ENCODE measurements at places on chromosomes 3 and 15. TPM values are rescaled to one million over a fixed set of nuclear protein-coding genes. Genes with fewer than 3 reads are reported as not detected.
A peak's percentile ranks its signal among the peaks of the same experiment; 100 is the strongest.

DNA sequence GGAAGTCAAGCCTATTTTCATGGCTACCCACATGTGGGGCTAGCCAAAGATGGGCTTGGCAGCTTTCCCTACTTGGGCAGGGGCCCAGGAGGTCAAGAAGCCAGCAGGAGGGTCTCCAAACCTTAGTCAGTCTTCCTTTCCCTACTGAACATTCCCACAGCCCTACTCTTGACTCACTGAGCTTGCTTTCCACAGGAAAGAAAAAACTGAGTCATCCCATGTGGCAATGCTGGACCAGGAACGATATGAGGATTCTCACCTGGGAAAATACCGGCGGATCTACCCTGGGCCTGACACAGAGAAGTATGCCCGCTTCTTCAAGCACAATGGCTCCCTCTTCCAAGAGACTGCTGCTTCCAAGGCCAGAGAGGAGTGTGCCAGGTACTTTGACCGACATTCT lies 3.7 kb upstream of the NGRN start:
- DNase-seq: peak; percentile 92

- no peak for DNase-seq
Observed at GRCh38 chr3:63685340-63685739, 32.9 kb downstream of the SNTN start.

GRCh38 chr15:101146118-101146702 lies 105.6 kb downstream of the CHSY1 start:
- no peak for DNase-seq

DNA sequence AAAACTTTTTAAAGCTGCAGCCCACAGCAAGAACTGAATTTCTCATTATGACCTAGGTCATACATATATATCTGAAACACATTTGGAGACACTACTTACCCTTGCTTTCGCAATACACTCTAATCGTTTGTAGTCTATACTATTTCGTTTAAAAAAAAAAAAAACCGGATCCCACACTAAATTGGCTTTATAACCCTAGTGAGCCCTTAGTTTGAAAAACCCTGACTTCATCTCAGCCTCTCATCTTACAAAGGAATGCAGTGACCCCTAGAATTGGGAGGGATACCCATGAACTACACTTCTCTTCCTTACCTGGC lies 4.2 kb downstream of the RARRES1 start:
- DNase-seq: no peak

DNA sequence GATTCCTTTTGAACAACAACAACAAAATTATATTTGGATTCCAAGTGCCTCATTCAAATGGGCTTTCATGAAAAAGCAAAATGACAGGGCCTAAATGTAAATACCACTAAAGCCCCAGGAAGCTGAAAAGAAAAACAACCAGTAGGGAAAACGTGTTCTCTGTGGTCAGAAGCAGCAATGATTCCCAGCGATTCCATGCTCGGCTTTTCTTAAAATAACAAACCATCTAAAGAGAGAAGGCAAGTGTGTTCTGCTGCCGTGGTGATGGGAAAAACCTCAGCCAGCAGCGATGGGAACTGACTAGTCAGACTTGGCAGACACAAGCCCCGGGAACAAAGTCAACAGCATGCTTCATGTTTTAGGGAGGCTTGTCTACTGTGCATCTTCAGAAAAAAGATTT lies 153.6 kb downstream of the TNIK start:
- peak; percentile 65 for DNase-seq

DNA sequence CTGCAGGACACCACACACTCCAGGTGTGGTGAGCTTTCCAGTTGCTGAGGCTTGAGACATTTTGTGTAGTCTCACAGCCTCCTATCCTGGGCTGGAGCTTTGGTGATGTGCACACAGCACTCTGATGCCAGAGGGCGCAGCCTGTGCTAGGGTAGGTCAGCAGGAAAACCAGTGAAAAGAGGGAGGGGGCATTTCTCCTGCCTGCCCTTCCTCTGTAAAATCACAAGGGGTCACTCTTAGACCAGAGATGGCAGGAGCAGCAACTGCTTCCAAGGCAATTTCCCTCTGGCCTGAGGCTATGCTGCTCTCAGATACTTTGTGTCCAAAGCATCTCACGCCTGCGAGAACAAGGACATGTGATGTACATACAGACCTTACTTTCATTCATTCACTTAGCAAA lies 16.5 kb upstream of the MUSTN1 start:
- DNase-seq: peak; percentile 54

DNA sequence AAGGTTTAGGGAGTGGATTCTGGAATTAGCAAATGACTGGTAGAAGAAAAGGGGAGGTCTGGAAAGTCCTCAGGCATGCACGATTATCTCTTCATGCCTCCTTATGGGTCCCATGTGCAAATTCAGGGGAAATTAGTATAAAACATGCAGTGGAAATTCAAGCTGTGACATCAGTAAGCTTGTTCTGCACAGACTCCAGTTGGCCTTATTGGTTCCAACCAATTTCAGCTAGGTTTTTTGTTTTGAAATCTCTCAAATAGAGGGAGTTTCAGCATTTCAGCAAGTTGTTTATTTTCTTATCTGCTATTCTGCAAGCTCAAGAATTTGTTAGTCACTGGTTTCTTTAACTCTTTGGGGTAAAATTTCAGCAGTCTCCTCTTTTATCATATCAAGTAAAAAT lies 774 bp upstream of the TMCO5A start:
- no peak for DNase-seq

DNA sequence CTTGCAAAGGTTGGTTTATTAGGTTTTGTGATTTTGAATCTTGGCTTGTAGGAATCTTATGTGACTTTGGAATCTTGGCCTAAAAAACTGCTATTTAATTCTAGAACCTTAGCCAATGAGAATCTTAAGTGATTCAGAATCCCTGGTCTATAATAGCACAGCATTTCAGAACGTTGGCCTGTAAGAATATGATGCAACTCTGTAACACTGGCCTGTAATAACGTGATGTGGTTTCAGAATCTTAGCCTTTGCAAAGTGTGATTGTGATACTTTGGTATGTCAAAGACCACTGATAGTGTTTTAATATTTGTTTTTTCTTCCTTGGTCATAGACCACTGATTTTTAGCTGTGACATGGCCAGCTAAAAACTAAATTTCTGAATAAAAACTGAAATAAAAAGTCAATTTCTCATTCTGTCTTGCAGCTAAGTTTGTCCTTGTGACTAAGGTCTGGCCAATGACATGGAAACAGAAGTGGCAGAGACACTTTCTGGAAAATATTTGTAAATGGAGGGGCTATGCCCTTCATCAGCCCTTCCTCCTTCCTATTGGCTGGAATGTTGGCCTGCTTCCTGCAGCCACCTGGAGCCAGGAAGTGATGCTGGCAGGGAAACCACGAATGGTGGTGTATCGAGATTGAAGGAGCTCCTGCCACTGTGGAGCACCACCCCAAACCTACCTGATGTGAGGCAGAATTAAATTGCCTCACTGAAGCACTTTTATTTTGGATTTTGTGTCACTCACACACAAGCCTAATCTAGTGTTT lies 42.3 kb upstream of the CORO2B start:
- DNase-seq: no peak

DNA sequence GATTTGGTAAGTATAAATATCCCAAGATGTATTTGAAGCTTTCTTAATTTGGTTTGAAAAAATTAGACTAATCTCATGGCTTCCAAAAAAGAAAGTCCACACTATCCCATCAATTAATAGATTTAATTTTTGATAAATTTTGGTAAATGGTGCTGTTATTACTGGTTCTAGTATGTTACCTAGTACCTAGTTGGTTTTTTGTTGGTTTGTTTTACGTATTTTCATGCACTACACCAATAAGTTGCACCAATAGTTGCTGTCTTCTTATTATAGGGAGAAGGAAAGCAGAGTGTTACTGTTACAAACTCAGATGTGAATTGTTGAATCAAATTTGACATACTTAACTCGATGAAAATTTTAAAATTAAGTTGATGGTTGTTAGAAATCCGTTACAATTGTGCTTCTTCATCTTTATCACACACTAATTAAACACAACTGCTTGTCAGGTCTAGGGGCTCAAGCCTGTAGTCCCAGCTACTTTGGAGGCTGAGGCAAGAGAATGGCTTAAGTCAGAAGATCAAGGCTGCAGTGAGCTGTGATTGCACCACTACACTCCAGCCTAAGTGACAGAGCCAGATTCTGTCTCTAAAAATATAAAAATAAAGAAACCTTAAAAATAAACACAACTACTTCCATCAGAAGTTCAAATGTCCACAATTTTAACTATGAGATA lies 23.1 kb upstream of the MBNL1 start:
- DNase-seq: no peak

- no peak for DNase-seq
Observed at GRCh38 chr3:8842293-8842692, 72.9 kb upstream of the OXTR start.

GRCh38 chr15:90190606-90191343 lies 10.4 kb upstream of the SEMA4B start:
- no peak for DNase-seq

DNA sequence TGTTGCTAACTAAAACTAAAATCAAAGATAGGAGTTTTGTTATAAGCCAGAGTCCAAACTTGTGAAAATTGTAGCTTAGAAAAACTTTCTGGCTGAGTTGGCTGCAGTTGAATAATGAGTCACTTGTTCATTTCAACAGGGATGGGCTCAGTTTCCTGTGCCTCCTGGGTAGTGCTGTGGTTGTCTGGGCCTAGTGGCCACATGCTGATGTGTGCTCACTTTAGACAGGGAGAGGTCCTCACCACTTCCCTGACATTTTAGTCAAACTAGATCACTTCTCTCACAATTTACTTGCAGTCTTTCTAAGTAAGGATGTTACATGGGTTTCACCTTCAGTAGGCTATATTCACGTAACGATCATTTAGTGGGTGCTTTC lies 6.3 kb upstream of the UBE2Q2 start:
- peak; percentile 82 for DNase-seq

DNA sequence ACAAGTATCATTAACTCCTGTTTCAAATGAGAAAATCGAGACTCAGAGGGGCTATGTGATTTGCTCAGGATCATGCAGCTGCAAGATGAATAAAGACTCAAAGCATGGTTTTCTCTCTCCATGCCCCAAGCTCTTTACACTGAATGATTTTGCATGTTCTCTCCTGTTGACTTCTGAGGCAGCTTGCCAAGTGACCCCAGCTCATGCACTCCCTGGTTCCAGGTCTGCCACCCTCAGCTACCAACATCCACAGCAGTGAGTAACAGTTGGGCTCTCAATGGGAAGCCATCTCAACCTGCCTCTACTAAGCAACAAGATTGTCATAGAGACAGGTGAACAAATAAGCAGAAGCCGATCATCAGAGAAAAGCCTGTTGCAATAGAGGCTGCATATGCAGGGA lies 116.9 kb upstream of the GADL1 start:
- no peak for DNase-seq

GRCh38 chr3:47057212-47057671 lies 77.8 kb downstream of the NBEAL2 start:
- DNase-seq: no peak

- no peak for DNase-seq
Observed at GRCh38 chr15:71272932-71273331, 157.7 kb downstream of the THSD4 start.

- peak; percentile 1 for DNase-seq
Observed at GRCh38 chr3:109018828-109019227, 65.1 kb upstream of the GUCA1C start.

GRCh38 chr3:43036621-43037423 lies 57.7 kb downstream of the GASK1A start:
- no peak for DNase-seq

- no peak for DNase-seq
Observed at GRCh38 chr15:65986416-65986815, 117.1 kb downstream of the RAB11A start.

Gene EFCC1
- total RNA-seq: 11.5 TPM

Gene CCR1
- total RNA-seq: not detected

Gene GOLGA8Q
- total RNA-seq: 0.22 TPM

Gene CHRNA7
- 0.65 TPM for total RNA-seq

Gene PLA2G4D
- not detected for total RNA-seq
